ENCODE measurements at places on chromosomes 6 and 20. TPM values are rescaled to one million over a fixed set of nuclear protein-coding genes. Genes with fewer than 3 reads are reported as not detected.

DNA sequence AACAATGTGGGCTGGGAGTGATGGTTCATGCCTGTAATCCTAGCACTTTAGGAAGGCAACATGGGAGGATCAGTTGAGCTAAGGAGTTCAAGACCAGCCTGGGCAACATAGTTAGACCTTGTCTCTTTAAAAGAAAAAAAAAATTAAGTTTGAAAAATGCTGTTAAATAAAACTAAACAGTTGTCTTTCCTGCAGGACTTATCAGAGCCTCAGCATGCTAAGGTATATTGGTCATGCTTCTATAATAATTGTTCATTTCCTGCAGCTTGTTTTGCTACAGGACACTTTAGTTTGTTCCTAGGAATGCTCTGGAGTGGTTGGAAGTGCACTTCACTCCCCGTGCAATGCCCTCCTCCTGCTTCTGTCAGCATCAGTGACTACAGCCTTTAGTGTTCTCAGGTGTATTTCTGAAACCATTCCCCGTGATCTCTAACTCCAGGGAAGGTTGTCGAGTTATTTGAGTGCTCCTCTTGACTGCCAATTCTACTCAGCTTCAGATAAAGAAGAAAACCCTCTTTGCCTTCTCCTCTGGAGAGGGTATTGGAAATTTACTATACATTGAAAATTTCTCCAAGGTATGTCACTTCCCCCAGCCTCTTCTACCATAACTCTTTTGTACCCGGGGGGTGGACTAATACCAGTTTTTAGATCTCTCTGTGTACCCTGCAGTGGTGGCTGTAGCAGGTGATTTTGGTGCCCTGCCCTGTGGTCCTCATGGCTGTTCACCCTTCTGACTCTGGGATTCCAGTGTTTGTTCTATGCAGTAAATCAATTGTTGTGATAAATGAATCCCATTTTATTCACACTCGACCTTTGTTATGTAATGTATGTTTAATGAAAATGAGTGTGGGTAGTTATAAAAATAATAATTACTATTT is 33.8 kb downstream of the NHLRC1 start:
- no peak overlapping the region for H3K4me3 ChIP-seq
- no peak for DNase-seq
- H3K27me3 ChIP-seq, result no peaks in the 10 kb centered on the region
- no peaks in the 10 kb centered on the region for H3K36me3 ChIP-seq
- H3K27ac ChIP-seq, result no peak overlapping the region

- no peak overlapping the region for H3K4me3 ChIP-seq
- H3K36me3 ChIP-seq, result peaks cover 38% of the 10 kb centered on the region
- no peak for DNase-seq
- H3K27me3 ChIP-seq, result no peaks in the 10 kb centered on the region
- no peak overlapping the region for H3K27ac ChIP-seq
These were observed 14.1 kb downstream of the FAM210B start for GRCh38 chr20:56372850-56373249.

DNA sequence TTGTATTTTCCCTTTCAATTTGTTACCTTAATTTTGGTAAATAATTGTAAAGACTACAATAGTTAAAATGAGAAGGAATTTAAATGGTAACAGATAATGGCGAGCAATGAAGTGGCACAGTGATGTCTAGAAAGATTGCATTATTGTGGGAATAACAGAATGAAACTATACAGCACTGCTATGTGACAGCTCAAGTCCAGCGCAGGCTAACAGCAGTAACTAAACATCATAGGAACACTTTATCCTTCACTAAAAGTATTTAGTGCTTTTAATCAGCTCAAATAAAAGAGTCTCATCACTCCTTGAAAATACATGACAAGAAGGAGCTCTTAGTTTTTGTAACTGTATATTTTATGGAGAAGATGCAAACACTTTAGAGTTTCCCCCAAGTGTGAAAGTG is 190.8 kb downstream of the TENT5A start:
- H3K4me3 ChIP-seq, result no peak overlapping the region
- no peak overlapping the region for H3K27ac ChIP-seq
- peaks cover 5% of the 10 kb centered on the region for H3K4me1 ChIP-seq

GRCh38 chr6:170108456-170108855 is 182.4 kb downstream of the DLL1 start:
- peaks cover 39% of the 10 kb centered on the region for H3K27me3 ChIP-seq
- H3K4me1 ChIP-seq, result no peaks in the 10 kb centered on the region

DNA sequence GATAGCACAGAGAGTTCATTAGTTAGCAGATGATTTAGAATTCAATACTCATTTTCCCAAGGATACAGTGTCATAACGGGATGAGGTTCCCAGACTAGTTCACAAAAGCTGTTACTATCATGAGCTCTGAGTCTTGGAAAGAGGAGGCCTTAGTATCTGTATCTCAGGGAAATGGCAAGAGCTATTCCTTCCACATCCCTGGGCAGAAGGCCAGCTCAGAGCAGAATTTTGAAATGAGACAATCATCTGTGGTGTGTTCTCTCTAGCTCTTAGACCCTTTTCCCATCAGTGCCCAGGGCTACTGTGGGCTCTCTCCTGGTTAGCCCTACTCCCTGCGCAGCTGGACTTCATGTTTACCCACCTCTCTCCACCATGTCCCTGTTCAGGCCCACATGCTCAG is 64.5 kb downstream of the JAG1 start:
- peaks cover 7% of the 10 kb centered on the region for H3K36me3 ChIP-seq
- peak overlapping the region; percentile 57 for H3K27ac ChIP-seq

- DNase-seq, result no peak
- no peak overlapping the region for H3K4me3 ChIP-seq
- peaks cover 95% of the 10 kb centered on the region for H3K36me3 ChIP-seq
These were observed 110.5 kb downstream of the FOXO3 start for GRCh38 chr6:108671175-108671574.

Gene CTCFL
- total RNA-seq, result not detected

Gene SLC22A7
- not detected for total RNA-seq

Gene CD24
- 10.4 TPM for total RNA-seq

Gene TREML4
- not detected for total RNA-seq

Gene LY6G6D
- not detected for total RNA-seq

GRCh38 chr20:52446421-52447224 is 255.0 kb upstream of the ZFP64 start:
- H3K4me3 ChIP-seq, result no peak overlapping the region
- DNase-seq, result no peak
- no peaks in the 10 kb centered on the region for H3K4me1 ChIP-seq
- no peaks in the 10 kb centered on the region for H3K36me3 ChIP-seq

GRCh38 chr6:6230286-6230685 is 90.2 kb downstream of the F13A1 start:
- peaks cover 7% of the 10 kb centered on the region for H3K36me3 ChIP-seq
- DNase-seq, result peak; percentile 22
- H3K27me3 ChIP-seq, result peaks cover 94% of the 10 kb centered on the region
- H3K27ac ChIP-seq, result no peak overlapping the region
- H3K4me1 ChIP-seq, result no peaks in the 10 kb centered on the region
- no peak overlapping the region for H3K4me3 ChIP-seq

Measured in MCF 10A (cell line).